ENCODE measurements at places on chromosomes 6 and 20.
A peak's percentile ranks its signal among the peaks of the same experiment; 100 is the strongest.

GRCh38 chr20:49880177-49880576 is 35.2 kb downstream of the SPATA2 start:
- DNase-seq: no peak

GRCh38 chr6:15989397-15989796 is 139.5 kb upstream of the MYLIP start:
- no peak for DNase-seq

DNA sequence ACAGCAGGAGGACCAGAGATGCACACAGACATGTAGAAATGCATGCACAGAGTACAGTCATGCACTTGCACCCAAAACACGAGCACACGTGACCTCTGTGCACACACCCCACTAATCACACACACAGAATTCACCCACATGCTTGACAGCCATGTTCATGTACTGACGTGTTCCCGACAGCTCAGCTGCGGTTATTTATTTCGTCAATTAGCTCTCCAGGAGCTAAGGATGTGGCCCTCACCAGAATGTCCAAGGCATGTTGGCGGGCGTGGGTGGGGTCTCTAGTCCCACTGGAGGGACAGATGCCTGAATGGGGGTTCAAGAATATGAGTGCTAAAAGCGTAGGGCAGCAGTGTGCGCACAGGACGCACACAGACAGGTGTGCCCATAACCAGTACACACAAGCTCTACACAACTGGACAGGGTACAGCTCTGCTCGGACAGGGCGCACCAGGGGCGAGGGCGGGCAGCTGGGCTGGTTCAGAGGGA is 571 bp upstream of the PRPF6 start:
- no peak for DNase-seq

DNA sequence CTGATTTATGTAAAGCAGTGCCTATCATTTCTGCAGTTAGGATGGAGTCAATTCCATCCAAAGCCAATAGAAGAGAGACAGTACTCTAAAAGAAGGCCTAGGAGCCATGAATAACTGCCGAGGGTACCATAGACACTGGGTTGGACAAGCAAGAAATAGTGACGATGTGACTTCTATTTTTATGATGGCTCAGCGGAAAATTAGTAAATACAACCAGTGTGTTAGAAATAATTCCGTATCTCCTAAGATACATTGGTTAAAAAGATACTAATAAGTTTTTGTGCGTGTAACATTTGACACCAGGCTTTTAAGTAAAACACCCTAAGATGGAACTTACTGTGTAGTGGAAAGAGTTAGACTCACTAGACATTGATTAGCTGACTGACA is 45.6 kb upstream of the MOXD1 start:
- no peak for DNase-seq

- no peak for DNase-seq
These were observed 3.9 kb downstream of the PTPRK start for GRCh38 chr6:128516514-128516898.

- no peak for DNase-seq
These were observed 22.3 kb downstream of the BNIP5 start for GRCh38 chr6:36314221-36315014.

GRCh38 chr6:40956936-40957335 is 82.1 kb downstream of the UNC5CL start:
- no peak for DNase-seq

GRCh38 chr6:153062516-153062915 is 60.0 kb upstream of the MTRF1L start:
- no peak for DNase-seq

DNA sequence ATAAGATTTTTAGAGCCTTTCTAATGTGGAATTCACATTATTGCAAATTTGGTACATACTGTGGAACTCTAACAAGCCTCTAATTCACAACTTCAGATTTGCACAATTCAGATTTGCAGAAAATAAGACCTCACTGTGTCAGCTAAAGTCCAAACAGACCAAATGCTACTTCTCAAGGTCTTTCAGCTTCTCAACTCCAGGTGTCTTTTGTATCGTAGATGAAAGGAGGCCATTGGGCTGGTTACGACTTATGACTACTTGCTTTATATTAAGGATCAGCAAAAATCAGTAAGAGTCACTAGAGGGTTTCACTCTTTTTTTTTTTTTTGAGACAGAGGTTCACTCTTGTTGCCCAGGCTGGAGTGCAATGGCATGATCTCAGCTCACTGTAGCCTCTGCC is 37.8 kb downstream of the ZNF217 start:
- no peak for DNase-seq

- DNase-seq: peak; percentile 34
These were observed 96.6 kb upstream of the MAN1A1 start for GRCh38 chr6:119446115-119446554.

GRCh38 chr6:8282380-8282779 is 153.0 kb downstream of the SLC35B3 start:
- no peak for DNase-seq

GRCh38 chr6:83047065-83047754 is 18.4 kb downstream of the UBE3D start:
- no peak for DNase-seq

GRCh38 chr6:71444222-71444621 is 155.6 kb downstream of the OGFRL1 start:
- no peak for DNase-seq

GRCh38 chr6:125082908-125083683 is 70.5 kb upstream of the TPD52L1 start:
- DNase-seq: no peak

DNA sequence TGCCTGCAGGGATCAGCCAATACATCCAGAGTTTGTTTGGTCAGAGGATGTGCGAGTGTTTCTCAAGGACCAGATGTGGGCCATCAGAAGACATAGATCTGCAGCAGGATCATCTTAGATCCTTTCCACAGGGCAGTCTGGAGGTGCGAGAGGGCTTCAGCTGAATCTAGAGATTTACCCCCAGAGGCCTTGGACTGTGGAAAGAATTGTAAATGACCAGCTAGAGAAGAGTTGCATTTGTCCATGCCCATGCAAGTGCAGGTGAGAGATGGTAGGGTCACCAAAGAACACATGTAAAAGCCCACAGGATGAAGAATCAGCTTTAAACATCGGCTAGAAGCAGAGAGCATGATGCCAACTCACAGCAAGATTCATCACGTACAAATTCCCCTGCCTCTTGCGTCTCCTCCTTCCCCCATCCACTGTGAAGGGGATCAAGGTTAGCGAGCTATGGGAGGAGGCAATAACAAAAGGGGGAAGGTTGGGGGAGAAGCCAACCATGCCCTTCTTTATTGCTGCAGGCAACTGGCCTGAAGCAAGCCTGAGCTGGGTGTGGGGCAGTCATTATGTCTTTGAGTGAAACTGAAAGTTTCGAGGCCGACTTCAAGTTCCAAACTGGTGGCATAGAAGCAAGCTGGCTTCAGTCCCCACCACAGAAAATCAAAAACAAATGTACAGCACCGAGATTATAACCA is 83.5 kb downstream of the SCML4 start:
- no peak for DNase-seq

GRCh38 chr20:57040924-57041323 is 225.5 kb downstream of the BMP7 start:
- DNase-seq: no peak

- no peak for DNase-seq
These were observed 39.4 kb upstream of the PLEKHG1 start for GRCh38 chr6:150560004-150560883.

- DNase-seq: no peak
These were observed 135.1 kb downstream of the TBXT start for GRCh38 chr6:166032366-166033200.

- DNase-seq: no peak
These were observed 27.9 kb upstream of the MCM3 start for GRCh38 chr6:52312461-52312860.

DNA sequence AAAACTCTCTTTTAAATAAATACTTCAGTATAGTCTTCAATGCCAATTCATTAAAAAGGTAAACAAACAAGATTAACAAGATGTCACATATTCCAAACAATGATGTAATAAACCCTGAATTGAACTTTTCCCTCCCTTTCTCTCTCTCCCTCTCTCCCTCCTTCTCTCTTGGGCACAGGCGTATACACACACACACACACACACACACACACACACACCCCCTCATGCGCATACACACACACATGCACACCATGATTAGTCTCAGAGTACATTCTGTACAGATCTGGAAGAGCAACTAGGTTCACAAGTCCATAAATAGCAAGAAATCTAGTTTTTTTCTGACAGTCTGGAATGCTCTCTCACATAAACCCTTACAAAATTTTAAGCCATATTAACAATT is 128.3 kb downstream of the DST start:
- no peak for DNase-seq

GRCh38 chr6:5562277-5562676 is 301.0 kb downstream of the FARS2 start:
- no peak for DNase-seq

GRCh38 chr6:149990661-149991471 is 27.1 kb downstream of the ULBP1 start:
- no peak for DNase-seq

GRCh38 chr6:120514544-120514943 is 819.7 kb downstream of the TBC1D32 start:
- DNase-seq: no peak

DNA sequence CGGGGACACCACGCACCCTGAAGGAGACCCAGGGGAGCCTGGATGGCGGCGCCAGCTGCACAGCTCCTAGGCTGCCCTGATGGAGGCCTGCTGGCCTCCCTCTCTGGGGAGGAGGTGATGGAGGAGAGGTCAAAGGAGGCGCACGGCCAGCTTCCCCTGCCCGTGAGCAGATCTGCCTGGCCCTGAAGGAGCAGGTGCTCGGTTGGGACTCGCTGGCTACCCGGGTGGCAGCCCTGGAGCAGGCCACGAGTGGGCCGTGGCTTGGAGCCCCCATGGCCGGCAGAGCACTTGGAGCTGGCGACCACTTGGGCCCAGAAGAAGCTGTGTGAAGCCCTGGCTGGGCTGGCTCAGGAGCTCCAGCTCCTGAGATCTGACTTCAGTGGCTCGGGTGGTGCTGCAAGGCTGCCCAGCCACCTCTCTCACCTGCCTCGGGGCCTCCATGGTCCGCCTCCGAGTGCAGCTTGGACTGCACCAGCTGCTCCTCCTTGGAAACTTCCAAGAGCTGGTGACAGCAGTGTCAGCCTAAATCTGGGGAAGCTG is 7.5 kb upstream of the RAET1E start:
- no peak for DNase-seq

DNA sequence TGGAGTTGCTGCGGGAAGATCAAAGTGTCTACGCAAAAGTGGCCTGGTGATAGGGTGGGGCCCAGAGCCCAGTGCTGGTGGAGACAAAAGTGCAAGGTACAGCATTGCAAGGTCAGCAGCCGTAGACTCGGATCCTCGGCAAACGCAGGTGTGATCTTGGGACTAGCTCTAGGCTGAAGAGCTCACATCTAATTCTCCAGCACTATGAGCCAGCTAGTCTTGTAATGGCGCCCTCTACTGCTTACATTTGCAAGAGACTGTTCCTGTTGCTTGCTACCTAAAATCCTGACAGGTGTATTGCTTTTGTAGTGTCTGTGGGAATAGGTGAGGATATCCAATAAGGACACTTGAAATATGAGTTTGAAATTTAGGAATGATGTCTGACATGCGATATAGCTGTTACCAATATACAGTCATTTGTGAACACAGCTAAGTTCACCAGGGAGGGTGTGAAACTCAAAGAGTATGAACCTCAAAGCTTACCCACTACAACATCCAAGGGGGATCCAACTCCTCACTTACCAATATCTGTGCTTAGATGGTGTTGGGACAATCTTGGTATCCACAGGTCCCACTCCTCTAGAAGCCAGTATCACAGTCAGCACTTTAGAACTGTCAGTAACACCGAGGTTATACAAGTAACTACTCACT is 58.4 kb downstream of the PDE7B start:
- peak; percentile 6 for DNase-seq

DNA sequence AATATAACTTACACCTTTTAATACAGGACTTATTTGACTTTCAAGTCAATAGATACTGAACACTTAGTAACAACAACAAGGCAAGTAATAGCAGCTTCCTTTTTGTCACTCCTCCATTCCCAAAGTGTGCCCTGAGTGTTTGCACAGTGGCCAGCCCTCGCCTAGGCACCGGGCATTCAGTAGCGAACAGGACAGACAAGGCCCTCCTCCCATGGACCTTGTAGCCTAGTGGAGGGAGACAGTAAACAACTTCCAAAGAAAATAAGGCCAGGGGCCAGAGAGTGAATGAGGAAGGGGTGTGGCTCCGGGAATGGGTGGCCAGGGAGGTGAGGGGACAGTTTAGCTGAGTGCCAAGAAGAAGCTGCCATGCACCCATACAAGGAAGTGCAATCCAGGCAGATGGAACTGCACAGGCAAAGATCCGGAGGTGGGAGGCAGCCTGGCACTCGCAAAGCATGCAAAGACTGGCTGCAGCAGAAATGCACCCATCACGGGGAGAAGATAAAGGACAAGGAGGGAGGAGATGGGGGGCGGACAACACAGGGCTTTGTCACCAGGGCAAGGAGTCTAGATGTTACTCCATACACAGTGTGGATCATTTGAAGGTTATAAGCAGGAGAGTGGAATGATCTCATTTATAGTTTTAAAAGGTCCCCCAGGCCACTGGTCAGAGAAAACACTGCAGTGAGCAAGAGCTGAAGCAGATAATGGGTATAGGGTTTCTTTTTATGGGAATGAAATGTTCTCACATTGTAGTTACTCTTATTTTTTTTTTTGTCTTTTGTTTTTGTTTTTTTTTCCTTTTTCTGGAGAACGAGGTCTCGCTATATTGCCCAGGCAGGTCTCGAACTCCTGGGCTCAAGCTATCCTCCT is 32.2 kb downstream of the ATP9A start:
- DNase-seq: no peak

DNA sequence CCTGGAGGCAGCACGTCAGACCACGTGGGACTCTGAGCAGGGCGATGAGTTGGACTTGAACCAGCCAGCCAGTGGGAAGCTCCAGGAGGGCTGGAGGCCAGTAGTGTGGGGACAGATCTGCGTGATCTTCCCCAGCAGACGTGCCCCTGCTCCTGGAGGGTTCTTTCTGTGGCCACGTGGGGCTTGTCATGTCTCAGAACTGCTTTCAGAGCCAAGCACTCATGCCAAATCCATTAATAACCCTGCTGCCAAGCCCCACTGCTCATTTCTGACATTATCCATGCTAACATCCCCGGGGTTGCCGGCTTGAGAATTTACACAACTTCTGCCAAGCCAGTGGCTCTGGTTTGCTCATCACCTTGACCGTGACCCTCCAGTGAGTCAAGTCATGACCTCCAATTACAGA is 38.3 kb downstream of the SIRPA start:
- no peak for DNase-seq

- no peak for DNase-seq
These were observed 52.7 kb downstream of the ADGRF1 start for GRCh38 chr6:46989398-46989797.

DNA sequence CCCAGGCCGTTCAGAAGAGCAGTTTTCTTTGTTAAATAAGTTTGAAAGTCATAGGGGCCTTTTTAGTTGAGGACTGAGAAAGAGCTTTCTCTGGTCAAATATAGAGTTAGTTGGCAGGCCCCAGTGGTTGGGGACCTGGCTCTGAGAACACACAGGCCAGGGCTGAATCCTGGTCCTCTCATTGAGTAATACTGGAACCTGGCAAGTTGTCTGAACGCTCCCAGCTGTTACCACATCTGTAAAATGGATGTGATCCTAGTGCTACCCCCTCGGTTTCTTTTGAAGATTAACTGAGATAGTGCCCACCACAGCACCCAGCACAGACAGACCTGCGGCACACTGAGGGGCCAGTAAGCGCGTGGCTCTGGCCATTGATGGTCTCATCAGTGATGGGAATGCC is 215.5 kb downstream of the ZDHHC14 start:
- DNase-seq: no peak

Data from HS-5 (cell line).